Effector memory CD4-positive, alpha-beta T cell (primary cell): ENCODE measurements at places on chromosomes 6 and 20.

DNA sequence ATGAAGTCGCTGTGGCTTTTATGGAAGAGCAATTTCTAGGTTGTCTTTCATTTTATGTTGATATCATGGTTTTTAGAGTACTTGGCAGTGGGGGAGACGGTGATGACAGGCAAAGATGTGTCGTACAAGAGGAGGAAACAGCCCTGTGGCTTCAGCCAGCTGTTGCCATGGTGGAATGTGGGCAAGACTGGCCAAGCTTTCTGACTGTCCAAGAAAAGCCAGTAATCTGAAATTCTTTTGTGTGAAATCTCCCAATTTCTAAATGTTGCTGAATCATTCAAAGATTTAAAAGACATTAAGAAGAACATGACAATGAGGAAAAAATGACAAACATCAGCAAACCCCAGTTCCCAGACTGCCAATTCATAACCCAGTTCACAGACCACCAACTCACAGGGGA, 23.1 kb downstream of the PFDN4 start:
- DNase-seq, result no peak

- no peak for DNase-seq
Observed at GRCh38 chr6:51857134-51857533, 230.3 kb downstream of the PKHD1 start.

DNA sequence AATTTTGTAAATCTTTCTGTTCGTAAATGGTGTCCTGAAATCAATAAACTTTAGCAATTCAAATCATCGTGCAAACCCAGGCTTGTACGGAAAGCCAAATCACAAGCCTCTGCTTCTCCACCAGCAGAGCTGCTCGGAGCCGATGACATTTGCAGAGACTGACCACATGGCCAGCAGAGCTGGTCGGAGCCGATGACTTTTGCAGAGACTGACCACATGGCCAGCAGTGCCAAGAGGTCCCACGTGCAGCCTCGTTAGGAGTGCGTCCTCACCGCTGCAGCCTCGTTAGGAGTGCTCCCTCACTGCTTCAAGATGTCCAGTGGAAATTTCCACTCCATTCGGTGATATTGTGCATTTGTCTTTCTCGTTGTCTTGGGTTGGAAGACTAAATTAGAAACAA, 28.5 kb downstream of the SMOC2 start:
- no peak for DNase-seq

DNA sequence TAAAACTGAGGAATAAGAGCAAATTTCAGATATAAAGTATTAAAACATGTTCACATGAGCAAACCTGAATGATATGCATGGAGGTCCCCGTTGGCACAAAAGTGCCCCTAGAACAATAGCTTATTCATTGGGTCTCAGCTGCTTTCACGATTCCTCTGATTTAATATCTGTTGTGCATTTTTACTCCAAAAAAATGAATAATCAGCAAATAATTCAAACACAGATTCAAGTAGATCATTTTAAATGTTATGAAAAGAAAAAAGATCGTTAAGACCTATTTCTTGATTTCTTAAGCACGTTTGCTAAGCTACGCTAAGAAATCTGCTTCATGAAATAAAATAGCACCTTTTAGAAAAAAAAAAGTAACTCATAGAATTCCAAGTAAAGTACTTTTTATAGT, 21.7 kb downstream of the HUS1B start:
- DNase-seq, result no peak

GRCh38 chr20:61809006-61809770, 256.5 kb downstream of the TAF4 start:
- DNase-seq, result no peak

GRCh38 chr6:166325383-166326042, 16.8 kb downstream of the SFT2D1 start:
- DNase-seq, result no peak

GRCh38 chr20:31695849-31696804, 26.5 kb downstream of the BCL2L1 start:
- DNase-seq, result no peak

DNA sequence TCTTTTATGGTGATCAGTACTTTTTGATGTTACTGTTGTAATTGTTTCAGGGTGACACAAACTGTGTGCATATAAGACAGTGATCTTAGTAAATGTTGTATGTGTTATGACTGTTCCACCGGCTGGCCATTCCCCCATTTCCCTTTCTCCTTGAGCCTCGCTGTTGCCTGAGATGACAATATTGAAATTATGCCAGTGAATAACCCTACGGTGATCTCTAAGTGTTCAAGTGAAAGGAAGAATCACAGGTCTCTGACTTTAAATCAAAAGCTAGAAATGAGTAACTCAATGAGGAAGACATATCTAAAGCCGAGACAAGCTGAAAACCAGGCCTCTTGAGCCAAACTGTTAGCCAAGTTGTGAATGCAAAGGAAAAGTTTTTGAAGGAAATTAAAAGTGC, 32.3 kb downstream of the TULP4 start:
- DNase-seq, result no peak

GRCh38 chr20:1225263-1225782, 521 bp upstream of the RAD21L1 start:
- DNase-seq, result no peak

DNA sequence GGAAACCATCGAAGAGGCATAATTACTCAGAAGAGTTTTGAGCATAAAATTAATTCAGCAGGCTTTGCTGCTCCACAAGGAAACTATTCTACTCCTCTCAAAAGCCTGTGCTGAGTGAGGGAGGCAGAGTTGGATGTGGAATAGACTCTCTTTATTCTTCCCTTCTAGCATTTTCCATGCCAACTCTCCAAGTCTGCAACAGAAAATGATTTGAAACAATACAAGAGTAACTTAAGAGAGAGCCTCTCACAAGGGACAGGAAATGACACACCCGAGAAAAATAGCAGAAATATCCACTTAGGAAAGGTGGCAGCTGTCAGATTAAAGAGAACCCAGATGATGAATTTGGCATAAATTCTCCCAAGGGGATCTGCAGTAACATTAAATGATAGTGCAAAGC, 26.3 kb upstream of the LAMP5 start:
- no peak for DNase-seq
